ENCODE measurements at places on chromosomes 4 and X. TPM values are rescaled to one million over a fixed set of nuclear protein-coding genes. Genes with fewer than 3 reads are reported as not detected.

- no peaks in the 10 kb centered on the region for H3K27me3 ChIP-seq
- H3K27ac ChIP-seq = peak overlapping the region; percentile 89
- H3K4me3 ChIP-seq = peak overlapping the region; percentile 83
- H3K36me3 ChIP-seq = no peaks in the 10 kb centered on the region
- no peak for DNase-seq
- peaks cover 35% of the 10 kb centered on the region for H3K4me1 ChIP-seq
These were observed 26.4 kb downstream of the NOP14 start for GRCh38 chr4:2936773-2937145.

DNA sequence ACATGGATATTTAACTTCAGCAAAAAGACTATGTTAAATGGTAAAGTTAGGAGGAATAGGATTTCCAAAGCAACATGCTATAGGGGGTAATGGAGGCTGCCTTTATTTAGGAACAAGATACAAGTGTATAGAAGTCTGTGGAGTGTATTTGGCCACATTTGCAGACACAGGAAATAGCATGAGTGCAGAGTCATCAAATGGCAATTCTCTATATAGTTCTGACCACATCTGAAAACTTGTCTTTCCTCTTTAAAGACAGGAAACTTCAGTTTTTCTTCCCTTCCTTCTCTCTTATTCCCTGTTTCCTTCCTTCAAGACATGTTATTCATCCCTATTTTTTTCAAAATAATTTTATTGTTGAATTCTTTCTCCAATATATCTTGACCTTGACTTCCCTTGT, 119.3 kb upstream of the PITX2 start:
- no peak overlapping the region for H3K27ac ChIP-seq
- no peaks in the 10 kb centered on the region for H3K27me3 ChIP-seq

CENPI gene
- polyA plus RNA-seq = not detected

GRCh38 chrX:115178473-115178872, 10.7 kb upstream of the RBMXL3 start:
- no peak overlapping the region for H3K27ac ChIP-seq
- H3K4me3 ChIP-seq = no peak overlapping the region
- H3K4me1 ChIP-seq = no peaks in the 10 kb centered on the region
- H3K27me3 ChIP-seq = no peaks in the 10 kb centered on the region
- H3K36me3 ChIP-seq = no peaks in the 10 kb centered on the region

DNA sequence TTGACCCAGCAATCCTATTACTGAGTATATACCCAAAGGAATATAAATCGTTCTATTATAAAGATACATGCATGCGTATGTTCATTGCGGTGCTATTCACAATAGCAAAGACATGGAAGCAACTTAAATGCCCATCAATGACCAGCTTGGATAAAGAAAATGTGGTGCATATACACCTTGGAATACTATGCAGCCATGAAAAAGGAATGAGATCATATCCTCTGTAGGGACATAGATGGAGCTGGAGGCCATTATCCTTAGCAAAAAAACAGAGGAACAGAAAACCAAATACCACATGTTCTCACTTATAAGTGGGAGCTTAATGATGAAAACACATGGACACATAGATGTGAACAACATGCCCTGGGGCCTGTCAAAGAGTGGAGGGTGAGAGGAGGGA, 124.1 kb upstream of the AFF2 start:
- H3K27me3 ChIP-seq = no peaks in the 10 kb centered on the region
- peaks cover 16% of the 10 kb centered on the region for H3K4me1 ChIP-seq
- DNase-seq = no peak
- no peaks in the 10 kb centered on the region for H3K36me3 ChIP-seq

RASGEF1B gene
- polyA plus RNA-seq = 8.9 TPM

GRCh38 chr4:106104276-106104675, 209.0 kb downstream of the NPNT start:
- no peak overlapping the region for H3K4me3 ChIP-seq
- DNase-seq = no peak

FGFBP2 gene
- 6.0 TPM for polyA plus RNA-seq

F11 gene
- not detected for polyA plus RNA-seq

DNA sequence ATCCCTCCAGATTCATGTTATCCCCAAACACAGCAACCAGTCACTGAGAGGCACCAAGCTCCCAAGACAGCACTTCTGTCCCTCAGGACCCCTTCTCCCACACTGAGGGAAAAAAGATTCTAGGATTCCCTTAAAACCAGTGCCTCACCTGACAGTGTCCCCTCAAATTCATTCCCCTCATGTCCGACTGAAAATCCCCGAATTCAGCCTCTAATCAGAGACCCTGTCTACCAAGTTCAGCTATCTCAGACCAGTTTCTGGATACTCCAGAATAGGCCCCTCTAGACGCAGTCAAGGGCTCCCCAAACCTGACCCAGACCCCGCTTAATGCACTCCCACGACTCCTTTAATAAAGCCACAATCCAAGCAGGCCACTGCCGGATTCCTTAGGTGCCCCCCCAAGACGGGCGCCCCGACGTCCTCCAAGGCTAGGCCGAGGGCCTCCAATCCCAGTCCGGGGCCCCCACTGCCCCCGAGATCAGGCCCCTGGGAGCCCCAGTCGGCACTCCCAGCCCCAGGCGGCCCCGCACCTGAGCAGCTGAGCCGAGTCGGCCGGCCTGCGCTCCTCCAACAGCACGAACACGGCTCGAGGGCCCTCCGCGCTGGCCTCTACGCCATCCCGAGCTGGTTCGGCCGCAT, 457 bp downstream of the TFE3 start:
- H3K4me3 ChIP-seq = peak overlapping the region; percentile 83
- no peak for DNase-seq
- no peaks in the 10 kb centered on the region for H3K27me3 ChIP-seq
- peak overlapping the region; percentile 94 for H3K27ac ChIP-seq
- H3K36me3 ChIP-seq = peaks cover 13% of the 10 kb centered on the region
- H3K4me1 ChIP-seq = peaks cover 13% of the 10 kb centered on the region

SPACA5 gene
- not detected for polyA plus RNA-seq

DNA sequence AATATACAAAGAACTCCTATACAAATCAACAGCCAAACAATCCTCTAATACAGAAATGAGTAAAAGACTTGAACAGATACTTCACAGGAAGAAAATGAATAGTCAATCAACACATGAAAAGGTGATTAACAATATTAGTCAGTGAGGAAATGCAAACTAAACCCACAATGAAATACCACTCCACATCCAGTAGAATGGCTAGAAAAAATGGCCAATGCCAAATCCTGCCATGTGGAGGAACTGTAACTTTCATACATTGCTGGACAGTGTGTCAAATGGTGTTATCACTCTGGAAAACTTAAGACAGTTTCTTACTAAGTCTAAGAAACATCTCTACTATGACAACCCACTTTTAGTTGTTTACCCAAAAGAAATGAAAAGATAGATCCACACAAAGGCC, 59.5 kb downstream of the NSG1 start:
- no peaks in the 10 kb centered on the region for H3K27me3 ChIP-seq
- H3K4me3 ChIP-seq = no peak overlapping the region
- H3K4me1 ChIP-seq = no peaks in the 10 kb centered on the region
- DNase-seq = no peak

P2RY8 gene
- 169 TPM for polyA plus RNA-seq

GRCh38 chr4:13534344-13535063, 9.8 kb downstream of the NKX3-2 start:
- no peak overlapping the region for H3K27ac ChIP-seq
- H3K4me3 ChIP-seq = no peak overlapping the region
- H3K4me1 ChIP-seq = peaks cover 25% of the 10 kb centered on the region

DNA sequence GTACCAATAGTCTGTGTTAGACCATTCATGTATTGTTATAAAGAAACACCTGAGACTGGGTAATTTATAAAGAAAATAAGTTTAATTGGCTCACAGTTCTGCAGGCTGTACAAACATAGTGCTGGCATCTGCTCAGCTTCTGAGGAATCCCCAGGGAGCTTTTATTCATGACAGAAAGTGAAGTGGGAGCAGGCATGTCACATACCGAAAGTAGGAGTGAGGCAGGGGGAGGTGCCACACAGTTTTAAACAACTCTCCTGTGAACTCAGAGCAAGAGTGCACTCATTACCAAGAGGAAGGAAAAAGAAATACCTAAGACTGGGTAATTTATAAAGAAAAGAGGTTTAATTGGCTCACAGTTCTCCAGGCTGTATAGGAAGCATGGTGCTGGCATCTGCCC, 591.2 kb downstream of the PPP4R3C start:
- no peak overlapping the region for H3K4me3 ChIP-seq
- no peak for DNase-seq
- H3K4me1 ChIP-seq = no peaks in the 10 kb centered on the region
- H3K27me3 ChIP-seq = no peaks in the 10 kb centered on the region
- H3K36me3 ChIP-seq = no peaks in the 10 kb centered on the region
- H3K27ac ChIP-seq = no peak overlapping the region

Data from naive thymus-derived CD8-positive, alpha-beta T cell (primary cell).